ENCODE measurements at places on chromosomes 5 and 9.
A peak's percentile ranks its signal among the peaks of the same experiment; 100 is the strongest.

GRCh38 chr5:135227064-135228022 is 171.7 kb downstream of the MACROH2A1 start:
- DNase-seq: peak; percentile 67

DNA sequence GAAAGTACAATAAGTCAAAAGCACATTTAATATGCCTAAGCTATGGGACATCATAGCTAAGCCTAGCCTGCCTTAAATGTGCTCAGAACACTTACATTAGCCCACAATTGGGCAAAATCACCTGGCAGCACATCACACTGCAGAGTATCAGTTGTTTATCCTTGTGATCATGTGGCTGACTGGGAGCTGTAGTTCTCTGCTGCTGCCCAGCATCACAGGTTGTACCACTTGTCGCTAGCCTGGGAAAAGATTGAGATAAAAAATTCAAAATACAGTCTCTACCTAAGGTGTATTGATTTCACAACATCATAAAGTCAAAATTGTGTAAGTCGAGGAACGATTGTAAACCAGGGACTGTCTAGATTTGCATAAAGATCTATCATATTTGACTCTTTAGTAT is 58.6 kb downstream of the CAMK4 start:
- no peak for DNase-seq

DNA sequence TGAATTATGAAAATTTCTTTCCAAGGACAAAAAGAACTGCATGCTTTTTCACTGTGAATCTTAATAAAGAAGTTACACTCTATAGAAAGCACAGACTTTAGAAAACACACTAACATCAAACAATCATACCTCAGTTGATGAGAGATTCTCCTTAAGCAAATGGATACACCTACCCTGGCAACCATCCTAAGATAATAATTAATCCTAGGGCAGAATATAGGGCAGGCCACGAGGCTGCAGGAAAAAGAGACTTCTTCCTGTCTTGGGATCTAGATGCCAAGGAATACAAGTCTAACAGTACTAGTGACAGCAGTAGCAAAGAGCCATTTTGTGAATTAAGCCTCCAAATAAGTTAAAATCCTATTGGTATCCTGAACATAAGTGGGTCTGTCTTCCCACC is 395.4 kb downstream of the EFNA5 start:
- DNase-seq: no peak

DNA sequence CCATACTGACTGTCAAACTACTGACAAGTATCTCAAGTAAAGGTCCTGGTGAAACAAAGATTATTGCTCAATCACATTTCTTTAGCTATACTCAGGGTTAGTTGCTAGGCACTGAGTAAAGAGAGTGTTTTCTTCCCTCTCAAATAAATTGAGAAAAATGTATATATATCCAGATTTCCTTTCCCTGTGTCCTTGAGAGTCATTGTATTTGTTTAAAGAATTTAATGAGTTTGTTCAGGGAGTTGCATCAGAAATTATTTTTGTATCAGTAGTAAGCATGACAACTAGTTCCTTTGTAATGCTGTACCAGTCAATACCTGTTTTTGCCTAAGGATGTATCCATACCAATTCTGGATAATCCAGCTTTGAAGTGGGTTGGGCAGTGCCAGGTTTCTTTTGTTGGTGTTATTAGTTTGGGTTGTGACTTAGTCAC is 3.2 kb upstream of the ANKHD1 start:
- DNase-seq: no peak

GRCh38 chr5:33738967-33739366 is 152.8 kb downstream of the ADAMTS12 start:
- no peak for DNase-seq

DNA sequence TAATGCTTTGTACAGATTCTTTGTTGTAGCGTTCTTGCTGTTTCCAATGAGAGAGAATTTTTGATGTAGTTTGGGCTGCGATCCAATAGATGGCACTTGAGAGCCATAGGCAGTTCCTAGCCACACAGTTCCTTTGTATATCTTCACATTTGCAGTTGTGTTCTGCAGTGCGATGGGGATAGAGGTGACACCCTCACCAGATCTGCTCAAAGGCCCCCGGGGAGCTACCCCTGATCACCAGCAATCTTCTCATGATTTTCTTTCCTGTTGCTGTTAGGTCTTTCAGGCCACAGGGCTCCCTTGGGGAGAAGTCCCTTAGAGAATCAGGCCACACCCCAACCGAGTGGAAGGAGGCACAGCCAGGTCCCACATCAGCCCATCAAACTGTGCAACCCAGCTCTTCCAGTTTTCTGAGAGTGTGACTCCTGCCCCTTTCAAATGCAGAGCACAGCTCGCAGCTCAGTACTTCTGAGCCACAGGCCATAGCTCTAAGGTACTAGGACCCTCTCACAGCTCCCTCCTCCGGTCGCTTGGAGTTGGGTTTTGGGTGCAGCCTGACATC is 353.7 kb downstream of the SLCO4C1 start:
- no peak for DNase-seq

GRCh38 chr5:1030801-1031271 is 22.2 kb downstream of the NKD2 start:
- no peak for DNase-seq

GRCh38 chr5:158992037-158992740 is 107.5 kb downstream of the EBF1 start:
- no peak for DNase-seq

GRCh38 chr9:27626244-27627187 is 53.2 kb upstream of the C9orf72 start:
- DNase-seq: no peak
